ENCODE measurements at places on chromosomes 16 and 17. TPM values are rescaled to one million over a fixed set of nuclear protein-coding genes. Genes with fewer than 3 reads are reported as not detected.

AIPL1 gene
- not detected for total RNA-seq

DYNLL2 gene
- total RNA-seq = 16.9 TPM

RTN4RL1 gene
- 3.7 TPM for total RNA-seq

C17orf107 gene
- total RNA-seq = 1.7 TPM

GPR179 gene
- total RNA-seq = not detected

IKZF3 gene
- 5.9 TPM for total RNA-seq

TPSD1 gene
- 7.1 TPM for total RNA-seq

KCNJ2 gene
- total RNA-seq = 10.8 TPM

GRCh38 chr17:74807925-74808324 lies 31.8 kb upstream of the NAT9 start:
- no peak for DNase-seq

GRCh38 chr16:20865420-20866131 lies 34.6 kb downstream of the DCUN1D3 start:
- DNase-seq = no peak

GRCh38 chr17:9557857-9558256 lies 17.8 kb downstream of the STX8 start:
- no peak for DNase-seq

DNA sequence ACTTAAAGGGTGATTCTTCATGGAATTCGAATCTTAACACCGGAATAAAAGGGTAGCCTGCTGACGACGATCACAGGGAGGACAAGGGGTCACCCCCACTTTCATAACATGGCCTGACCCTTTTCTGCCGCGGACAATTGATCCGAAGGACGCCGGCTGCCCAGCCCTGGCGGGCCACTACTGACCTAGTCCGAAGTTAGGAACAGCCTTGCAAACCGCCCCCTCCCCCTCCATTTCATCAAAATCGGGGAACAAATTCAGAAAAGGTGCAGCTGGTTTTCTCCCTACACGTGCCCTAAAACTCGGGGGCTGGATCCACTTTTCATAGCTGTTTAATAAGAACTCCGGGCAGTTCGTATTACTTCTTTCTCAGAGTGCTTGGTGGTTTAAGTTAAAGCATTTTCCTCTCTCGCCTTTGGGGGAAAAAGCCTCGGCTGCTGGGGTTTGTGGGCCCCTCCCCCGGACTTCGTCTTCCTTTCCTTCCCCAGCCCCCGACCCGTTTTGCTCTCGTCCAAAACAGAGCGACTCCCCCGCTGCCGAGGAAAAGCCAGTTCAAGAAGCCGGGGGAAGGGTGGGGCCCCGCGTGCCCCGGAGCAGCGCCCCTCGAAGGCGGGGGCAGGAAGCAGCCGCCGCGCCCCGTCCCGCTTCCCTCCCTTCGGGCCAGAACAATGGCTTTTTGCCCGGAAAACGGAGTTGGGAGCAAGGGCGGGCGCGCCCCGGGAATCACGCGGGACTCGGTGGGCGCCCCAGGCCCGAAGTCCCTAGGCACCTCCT lies 641 bp upstream of the CBX2 start:
- DNase-seq = no peak

DNA sequence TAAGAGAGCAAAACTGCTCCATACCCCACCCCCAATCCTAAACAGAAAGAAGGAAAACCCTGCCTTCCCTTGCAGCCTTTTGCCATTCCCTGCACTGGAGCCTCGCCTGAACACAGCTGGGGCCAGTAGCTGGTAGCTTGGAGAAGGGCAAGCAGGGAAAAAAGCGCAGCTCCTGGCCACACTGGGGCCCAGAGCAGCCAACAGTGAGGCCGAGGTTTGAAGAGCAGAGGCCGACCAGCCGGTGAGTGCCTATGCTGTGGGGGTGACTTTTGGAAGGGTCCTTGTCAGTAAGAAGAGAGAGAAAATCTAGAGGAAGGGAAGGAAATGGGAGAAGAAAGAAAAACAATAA lies 3.2 kb upstream of the HOXB9 start:
- no peak for DNase-seq

DNA sequence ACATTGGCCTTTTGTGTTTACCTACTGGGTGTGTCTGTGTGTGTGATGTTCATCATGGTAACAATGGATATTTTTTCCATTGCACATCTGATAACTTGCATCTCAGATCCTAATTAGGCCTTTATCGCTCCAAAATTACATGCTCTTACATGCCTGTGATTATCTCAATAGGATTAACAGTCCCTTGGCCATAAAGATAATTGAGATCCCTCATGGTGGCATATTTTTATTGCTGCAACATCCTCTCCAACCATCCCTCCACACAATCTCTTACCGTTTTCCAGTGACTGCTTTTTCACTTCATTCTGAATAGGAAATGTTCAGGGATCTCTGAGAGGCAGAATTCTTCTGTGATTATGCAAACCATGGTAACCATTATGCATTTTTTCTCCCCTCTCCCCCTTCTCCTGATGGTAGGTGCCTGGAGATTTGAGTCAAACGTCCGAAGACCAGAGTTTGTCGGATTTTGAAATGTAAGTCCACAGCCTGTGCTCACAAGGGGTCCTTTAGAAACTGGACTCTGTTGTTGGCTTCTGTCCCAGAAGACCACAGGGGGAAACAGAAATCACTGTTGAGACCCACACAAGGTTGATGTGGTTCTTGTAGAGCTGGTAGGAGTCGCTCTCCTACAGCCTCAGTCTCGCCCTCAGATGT lies 405.5 kb downstream of the CPPED1 start:
- DNase-seq = no peak

- DNase-seq = no peak
Observed at GRCh38 chr16:81599034-81599744, 154.6 kb downstream of the CMIP start.

DNA sequence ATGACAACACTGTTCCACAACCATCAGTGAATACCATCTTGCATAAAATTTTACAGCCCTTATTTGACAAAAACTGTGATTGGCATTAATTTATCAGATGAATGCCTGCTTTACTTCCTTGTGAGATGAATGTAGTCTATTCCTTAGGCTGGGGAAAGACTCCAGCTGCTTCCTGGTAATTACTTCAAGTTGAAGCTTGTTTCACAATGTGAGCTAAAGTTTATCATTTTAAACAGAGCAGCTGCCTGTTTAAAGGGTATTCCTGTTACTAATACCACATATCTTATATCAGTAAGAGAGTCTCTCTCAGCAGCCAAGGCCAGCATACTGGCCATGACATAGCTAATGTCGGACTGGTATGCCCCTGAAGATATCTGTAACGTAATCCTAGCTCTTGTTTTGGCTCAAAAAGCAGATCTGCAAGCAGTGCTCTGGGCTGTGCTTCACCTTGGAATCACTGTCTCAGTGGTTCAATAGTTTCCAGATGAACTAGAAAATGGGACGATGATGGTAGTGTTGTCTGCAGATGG lies 13.2 kb upstream of the ARL2BP start:
- no peak for DNase-seq

GRCh38 chr17:66949501-66949900 lies 15.0 kb upstream of the CACNG4 start:
- no peak for DNase-seq

- DNase-seq = no peak
Observed at GRCh38 chr16:24829153-24829552, 16.6 kb upstream of the SLC5A11 start.

GRCh38 chr17:29283961-29284360 lies 10.0 kb downstream of the NUFIP2 start:
- no peak for DNase-seq

DNA sequence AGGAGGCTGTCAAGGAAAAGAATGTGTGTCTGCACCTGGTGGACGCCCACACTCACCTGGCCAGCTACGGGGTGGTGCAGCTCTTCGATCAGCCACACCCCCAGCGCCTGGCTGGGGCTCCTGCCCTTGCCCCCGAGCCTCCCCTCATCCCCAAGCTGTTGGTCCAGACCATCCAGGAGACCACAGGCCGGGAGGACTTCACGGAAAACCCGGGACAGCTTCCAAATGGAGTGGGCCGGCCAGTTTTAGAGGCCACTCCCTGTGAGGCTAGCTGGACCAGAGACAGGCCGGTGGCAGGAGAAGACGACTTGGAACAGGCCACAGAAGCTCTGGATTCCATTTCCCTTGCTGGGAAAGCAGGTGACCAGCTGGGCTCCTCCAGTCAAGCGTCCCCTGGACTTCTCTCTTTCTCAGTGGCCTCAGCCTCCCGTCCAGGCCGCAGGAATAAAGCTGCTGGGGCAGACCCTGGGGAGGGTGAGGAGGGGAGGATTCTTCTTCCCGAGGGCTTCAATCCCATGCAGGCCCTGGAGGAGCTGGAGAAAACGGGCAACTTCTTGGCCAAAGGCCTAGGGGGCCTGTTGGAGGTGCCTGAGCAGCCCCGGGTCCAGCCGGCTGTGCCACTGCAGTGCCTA lies 2.2 kb downstream of the WDR81 start:
- DNase-seq = no peak

DNA sequence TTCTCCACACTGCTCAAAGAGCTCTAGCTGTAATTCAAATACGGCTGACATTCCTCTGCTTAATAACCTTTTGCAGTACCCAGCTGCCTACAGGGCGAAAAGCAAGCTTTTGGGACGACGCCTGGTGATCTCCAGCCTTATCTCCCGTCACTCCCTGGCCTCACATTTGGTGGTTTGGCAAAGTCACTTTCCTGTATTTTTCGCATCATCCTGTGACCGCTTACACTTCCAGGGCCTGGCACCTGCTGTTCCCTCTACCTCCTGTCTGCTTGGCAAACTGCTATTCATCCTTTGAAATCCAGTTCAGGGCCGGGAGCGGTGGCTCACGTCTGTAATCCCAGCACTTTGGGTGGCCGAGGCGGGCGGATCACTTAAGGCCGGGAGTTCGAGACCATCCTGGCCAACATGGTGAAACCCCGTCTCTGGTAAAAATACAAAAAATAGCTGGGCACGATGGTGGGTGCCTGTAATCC lies 2.7 kb upstream of the BHLHA9 start:
- no peak for DNase-seq

GRCh38 chr16:25914357-25914962 lies 222.7 kb downstream of the HS3ST4 start:
- no peak for DNase-seq

DNA sequence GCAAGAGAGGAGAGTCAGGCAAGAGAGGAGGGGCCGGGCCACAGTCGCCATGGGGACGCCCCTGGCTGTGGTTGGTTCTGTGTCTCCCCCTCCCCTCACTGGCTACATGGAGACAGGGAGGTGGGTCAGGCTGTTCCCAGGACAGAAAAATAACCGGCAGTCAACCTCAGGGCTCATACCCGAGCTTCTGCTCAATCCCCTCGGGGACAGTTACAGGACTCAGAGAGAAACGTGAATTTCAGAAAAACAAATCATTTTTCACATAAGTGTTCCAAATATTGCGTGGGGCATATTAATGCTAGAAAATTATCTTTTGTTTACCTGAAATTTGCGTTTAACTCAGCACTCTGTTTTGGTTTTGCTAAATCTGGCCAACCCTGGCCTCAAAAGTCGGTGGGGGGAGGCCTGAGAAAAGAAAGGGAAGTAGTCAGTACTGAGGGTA lies 22.2 kb upstream of the CPSF4L start:
- no peak for DNase-seq

GRCh38 chr16:73026754-73027684 lies 20.9 kb downstream of the ZFHX3 start:
- DNase-seq = no peak

GRCh38 chr17:69864462-69864861 lies 210.6 kb upstream of the KCNJ16 start:
- DNase-seq = no peak

DNA sequence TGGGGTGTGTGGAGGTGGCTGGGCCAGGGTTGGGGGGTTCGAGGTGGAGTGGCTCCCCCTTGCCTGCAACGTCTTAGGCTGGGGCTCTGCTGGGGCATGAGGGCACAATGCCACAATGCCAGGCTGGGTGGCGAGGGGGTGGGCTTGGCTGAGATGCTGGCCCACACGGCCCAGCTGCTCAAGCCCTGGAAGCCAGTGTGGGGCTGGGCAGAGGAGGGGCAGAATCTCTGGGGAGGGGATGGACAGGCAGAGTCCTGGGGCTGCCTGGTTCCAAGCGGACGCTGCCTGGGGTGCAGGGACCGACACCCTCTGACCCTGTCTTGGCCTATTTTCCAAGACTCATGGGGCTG lies 37.5 kb upstream of the SSTR5 start:
- DNase-seq = no peak

- no peak for DNase-seq
Observed at GRCh38 chr16:81618661-81619060, 160.4 kb upstream of the PLCG2 start.

- DNase-seq = no peak
Observed at GRCh38 chr16:19135896-19136438, 22.2 kb downstream of the ITPRIPL2 start.

DNA sequence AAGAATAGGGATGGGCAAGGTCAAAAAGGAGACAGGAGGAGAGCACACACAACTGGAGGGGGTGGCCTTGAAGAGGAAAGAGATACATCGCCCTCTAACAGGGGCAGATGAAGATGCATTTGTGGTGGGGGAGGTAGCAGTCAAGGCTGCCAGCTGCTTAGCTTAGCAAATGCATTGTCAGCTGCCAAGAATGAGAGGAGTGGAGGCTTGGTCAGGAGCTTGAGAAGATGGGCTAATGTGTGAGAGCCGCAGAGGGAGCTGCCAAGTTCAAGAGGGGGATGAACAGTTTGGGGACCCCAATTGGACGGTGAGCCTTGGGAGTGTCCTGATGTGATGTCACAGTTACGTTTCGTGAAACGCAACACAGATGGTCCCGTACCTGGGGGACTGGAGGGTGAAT lies 28.9 kb upstream of the GNA13 start:
- no peak for DNase-seq

GRCh38 chr17:28705728-28706334 lies 5.9 kb downstream of the PROCA1 start:
- DNase-seq = no peak

DNA sequence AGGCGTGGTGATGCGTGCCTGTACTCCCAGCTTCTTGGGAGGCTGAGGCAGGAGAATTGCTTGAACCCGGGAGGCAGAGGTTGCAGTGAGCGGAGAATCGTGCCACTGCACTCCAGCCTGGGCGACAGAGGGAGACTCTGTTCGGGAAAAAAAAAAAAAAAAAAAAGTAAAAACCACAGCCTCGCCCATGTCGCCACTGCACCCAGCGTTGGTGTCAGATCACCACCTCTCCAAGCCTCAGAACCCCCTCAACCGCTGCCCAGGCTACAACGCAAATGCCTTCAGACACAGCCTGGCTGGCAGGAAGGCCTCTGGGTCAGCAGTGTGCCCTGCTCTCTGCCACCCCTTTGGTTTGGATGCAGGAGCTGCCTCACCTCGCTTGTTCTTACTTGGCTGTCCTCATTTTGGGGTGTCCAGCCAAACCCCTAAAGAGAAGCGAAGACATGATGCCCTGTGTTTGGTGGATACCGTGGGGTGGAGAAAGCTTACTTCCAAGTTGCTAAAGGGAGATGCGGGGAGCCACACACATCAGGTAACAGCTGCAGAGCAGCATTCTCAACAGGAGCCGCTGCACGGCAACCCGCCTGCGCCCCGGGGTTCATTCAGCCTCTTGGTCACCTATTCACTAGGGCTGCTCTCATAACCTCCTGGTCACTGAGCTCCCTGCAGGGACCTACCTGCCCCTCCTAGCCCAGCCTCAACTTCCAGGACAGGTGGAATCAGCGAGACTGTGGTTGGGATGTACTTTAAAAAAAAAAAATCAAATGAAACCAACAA lies 13.0 kb upstream of the CYTH1 start:
- no peak for DNase-seq
